ENCODE measurements at places on chromosomes 2 and 18. TPM values are rescaled to one million over a fixed set of nuclear protein-coding genes. Genes with fewer than 3 reads are reported as not detected.

ADRA2B gene
- 1.6 TPM for polyA plus RNA-seq

FLACC1 gene
- polyA plus RNA-seq = 0.16 TPM

CD226 gene
- polyA plus RNA-seq = 0.23 TPM

TFPI gene
- 0.46 TPM for polyA plus RNA-seq

TMEFF2 gene
- polyA plus RNA-seq = not detected

ARHGAP25 gene
- 56.8 TPM for polyA plus RNA-seq

GLB1L gene
- polyA plus RNA-seq = 4.8 TPM

DPP4 gene
- polyA plus RNA-seq = not detected

CPLX4 gene
- polyA plus RNA-seq = not detected

CHPF gene
- 0.32 TPM for polyA plus RNA-seq

REG1B gene
- not detected for polyA plus RNA-seq

DNA sequence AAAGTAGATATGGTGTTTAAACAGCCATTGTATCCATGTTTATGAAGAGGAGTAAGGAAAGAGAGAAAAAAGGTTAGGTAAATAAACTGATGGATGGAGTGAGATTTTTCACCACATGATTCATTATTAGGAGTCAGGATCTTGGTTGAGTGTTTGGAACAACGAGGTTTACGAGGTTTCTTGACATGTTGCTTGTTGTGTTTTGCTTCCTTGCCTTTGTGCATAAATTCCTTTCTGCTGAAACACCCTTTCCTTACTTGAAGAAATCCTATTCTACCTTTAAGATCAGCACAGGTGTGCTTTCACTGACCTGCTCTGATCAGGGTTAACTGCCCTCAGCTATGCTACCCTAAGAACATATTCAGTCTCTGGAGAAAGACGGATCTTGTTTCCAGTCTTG, 66.6 kb downstream of the EFEMP1 start:
- no peak for DNase-seq

DNA sequence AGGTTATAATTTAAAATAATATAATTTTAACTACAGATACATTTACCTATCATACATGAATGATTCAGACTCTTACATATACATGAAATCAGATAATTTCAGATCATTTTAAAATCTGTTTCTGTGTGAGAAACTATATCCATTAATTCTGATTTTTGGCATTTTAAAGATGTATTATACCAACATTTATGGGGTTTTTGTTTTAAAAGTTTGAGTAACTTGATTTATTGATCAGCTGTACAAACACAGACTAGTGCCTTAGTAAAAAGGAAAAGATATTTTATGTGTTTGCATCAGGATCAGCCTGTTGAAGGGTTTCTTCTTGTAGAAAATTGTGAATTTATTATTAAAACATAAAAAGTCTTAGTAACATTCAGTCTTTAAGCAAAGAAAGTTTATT, 59.9 kb downstream of the KIAA1328 start:
- no peak for DNase-seq

DNA sequence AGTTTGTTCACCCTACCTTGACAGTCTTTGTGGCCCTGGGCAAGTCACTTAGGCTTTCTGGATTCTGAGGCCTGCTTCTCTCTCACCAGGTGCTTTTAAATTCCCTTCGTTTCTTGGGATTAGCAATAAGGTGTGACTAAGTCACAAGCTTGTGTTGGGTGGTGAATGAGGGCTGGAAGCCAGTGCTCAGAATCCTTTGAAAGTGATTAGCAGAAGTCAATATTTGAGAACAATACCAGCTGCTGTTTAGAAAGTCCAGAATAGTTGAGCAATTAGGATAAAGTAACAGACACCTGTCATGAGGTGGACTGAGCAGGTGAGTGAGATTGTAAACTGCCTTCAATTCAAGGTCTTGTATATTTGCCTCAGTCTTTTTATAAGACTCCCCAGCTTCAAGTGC, 19.3 kb upstream of the MGAT5 start:
- DNase-seq = no peak

DNA sequence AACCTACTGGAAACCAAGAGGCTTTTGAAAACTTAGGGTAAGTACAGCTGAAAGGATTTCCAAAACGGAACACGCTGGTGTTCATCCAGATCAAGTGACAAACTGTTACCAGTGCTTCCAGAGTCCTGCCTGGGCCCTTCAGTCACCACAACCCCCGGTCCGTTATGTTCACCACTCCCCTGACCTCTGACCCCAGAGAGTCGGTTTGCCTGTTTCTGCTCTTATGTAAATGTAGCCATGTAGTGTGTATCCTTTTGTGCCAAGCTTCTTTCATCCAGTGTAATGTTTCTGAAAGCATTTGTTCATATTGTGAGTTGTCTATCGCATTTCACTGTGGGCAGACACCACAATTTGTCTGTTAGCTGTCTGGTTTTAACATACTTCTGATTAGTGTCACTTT, 217.5 kb downstream of the NCK2 start:
- no peak for DNase-seq

GRCh38 chr2:66431274-66431642, 3.7 kb upstream of the MEIS1 start:
- DNase-seq = no peak

DNA sequence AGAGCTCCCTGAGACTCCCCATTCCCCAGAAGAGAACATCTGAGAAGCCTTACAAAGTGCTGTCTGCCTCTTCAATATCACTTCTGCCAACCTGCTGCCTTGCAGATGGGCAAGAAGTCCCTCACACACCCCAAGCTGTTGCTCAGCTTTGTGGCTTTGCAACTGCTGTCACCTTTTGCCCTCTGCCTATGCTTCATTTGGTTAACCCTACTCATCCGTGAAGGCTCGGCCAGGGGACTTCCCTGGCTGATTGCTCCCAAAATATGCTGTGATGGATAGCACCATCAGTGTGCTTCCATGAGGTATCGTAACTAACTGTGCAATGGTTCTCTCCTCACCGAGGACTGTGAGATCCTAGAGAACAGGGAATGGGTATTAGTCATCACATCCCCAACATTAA, 88.9 kb upstream of the CYP1B1 start:
- DNase-seq = no peak

- no peak for DNase-seq
Observed at GRCh38 chr2:113041871-113042270, 10.8 kb downstream of the IL36B start.

GRCh38 chr2:106523976-106524665, 37.0 kb downstream of the CD8B2 start:
- no peak for DNase-seq

DNA sequence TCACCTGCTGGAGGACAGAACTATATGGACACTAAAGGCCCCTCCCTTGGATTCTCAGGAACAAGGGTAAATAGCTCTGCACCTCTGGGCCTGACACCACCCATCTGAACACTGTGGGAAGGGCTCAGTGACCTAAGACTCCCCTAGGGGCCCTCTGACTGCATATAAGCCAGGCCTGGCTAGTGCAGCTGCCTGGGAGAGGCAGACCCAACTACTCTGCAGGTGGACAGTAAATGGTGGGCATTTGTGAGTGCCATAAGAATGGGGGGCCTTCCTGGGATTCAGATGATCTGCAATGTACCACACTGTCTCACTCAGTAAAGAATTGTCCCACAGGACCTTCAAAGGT, 11.2 kb upstream of the WIPF1 start:
- no peak for DNase-seq

- DNase-seq = no peak
Observed at GRCh38 chr2:38751596-38752410, 642 bp upstream of the SRSF7 start.

DNA sequence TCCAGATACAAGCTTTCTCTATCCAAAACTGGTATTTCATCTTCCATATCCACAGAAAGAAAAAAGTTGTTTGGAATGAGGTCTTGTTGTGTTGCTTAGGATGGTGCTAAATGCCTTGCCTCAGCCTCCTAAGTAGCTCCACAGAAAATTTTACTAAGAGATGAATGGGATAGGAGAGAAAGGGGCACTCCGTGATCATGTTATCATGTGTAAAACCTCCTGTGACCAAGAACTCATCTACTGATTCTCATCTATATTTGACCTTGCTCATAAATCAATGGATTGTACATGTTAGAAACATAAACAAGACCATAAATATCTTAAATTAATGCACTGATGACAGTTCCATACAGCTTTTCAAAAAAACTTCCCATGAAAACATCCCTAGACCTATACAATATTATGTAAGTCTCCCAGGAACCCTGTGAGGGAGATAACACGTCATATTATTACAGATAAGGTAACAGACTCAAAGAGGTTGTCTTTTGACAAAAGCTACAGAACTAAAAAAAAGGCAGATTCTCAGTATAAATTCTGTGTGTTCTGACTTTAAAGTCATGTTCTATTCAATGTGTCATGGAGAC, 29.3 kb upstream of the KYNU start:
- no peak for DNase-seq

- DNase-seq = no peak
Observed at GRCh38 chr18:74377776-74378175, 62.1 kb downstream of the C18orf63 start.

GRCh38 chr2:59167514-59167913, 926.4 kb upstream of the FANCL start:
- no peak for DNase-seq

DNA sequence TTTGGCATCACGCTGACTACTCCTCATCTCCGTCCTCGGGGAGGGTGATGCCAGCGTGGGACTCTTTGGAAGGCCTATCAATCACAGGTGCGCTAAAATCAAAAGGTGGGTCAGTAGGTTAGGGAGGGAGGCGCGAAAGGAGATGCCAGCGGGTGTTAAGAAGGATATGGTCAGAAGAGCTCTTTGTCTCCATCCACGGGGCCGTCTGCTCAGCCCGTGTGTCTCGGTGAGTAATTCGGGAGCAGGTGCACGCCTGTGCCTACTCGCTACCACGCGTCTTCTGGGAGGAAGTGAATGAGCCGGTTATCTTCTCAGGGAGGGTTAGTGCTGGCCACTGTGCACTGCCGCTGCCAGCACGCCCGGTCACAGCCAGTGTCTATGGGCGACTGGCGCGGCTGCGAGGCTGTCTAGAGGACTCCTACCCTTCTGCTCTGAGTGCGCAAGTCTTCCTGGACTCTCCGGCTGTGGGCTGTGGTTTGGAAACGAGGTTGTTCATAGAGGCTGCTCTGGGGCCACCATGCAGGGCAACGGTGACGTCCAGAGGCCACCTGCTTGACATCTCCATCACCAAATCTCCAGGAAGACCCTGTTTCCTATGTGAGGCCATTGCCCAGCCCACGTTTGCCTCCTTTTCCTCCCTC, 153.4 kb downstream of the MBP start:
- no peak for DNase-seq

DNA sequence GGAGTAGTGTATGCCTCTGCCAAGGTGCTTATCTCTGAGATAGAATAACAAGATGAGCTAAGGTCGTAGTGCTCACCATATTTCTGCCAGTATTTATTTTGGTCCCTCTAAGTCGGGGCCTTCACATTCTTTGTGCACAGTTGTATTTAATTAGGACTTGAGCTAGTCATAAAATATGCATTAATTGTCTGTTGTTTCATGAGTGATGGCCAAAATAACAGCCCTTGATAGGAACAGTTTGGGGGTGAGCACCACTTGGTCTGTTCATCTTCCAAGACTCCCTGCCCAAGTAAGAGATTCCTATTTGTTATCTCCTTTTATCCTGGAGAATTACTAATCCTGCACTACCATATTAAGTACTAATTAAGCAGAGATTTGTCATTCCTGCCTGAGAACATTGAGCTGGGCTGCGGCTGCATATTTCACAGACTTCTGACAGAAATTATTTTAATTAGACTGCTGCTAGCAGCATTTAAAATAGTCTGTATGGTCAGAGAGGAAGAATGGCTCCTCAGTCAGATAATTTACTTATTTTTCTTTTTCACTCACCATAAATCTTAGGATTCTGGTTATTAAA, 435.1 kb downstream of the MTX2 start:
- no peak for DNase-seq

DNA sequence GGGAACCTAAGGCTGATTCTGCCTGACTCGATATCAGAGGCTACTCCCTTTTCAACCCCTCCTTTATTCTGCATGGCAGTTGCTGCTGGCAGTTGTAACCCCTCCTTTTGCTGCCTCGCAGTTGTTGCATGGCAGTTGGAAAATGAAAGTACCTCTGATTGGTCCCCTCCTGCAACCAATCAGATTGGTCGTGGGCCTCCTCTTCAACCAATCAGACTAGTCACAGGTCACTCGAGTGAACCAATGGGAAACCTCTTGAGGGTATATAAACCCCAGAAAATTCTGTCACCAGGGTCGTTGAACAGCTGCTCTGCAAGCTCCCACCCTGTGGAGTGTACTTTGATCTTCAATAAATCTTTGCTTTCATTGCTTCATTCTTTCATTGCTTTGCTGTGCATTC, 294.3 kb upstream of the SLC8A1 start:
- DNase-seq = no peak

- peak; percentile 33 for DNase-seq
Observed at GRCh38 chr2:190468814-190469569, 60.8 kb downstream of the MFSD6 start.

GRCh38 chr2:64622443-64623241, 31.1 kb downstream of the SERTAD2 start:
- DNase-seq = no peak

All from CD14-positive monocyte (primary cell).